ENCODE measurements at places on chromosomes 1 and 21.
A peak's percentile ranks its signal among the peaks of the same experiment; 100 is the strongest.

- DNase-seq: peak; percentile 81
Measured at GRCh38 chr1:9867408-9868243, 42.4 kb downstream of the CTNNBIP1 start.

- DNase-seq: peak; percentile 62
Measured at GRCh38 chr1:205849619-205850355, at the start of gene PM20D1. Gene PM20D1, minus strand, starts transcription at chr1:205850132. Its CDS starts 60 bp downstream, at chr1:205850072.

DNA sequence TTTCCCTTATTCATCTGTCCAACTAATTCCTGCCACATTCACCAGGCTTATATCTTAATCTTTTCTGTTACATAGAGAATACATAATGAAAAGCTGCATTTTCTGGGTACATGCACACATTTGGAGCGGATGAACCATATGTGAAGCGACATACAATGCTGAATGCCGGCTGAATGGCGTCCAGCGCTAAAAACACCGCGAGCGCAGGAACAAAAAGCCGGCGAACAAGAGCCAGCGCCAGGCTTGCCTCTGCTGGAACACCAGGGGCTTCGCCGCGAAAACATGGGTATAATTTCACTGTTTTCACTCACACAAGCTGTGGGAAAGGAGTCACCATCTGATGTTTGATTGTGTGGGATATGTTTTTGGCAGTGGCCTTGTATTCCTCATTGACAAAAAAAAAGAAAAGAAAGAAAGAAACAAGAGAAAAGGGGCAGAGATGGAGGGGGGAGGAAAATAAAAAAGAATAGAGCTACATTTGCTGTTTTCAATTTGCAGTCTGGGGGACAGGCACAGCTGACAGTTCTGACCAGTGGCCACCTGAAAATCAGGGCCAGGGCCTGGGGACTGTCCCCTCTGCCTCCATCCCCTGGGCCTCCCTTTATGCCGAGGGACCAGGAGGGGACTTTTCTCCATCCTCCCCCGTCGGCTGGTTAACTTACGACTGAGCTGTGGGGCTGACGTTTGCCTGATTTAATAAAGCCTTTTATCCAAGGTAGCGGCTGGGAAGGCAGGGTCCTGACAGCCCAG, 70.2 kb upstream of the OLIG2 start:
- no peak for DNase-seq

GRCh38 chr1:155081472-155082300, 3.0 kb downstream of the EFNA3 start:
- DNase-seq: peak; percentile 22

DNA sequence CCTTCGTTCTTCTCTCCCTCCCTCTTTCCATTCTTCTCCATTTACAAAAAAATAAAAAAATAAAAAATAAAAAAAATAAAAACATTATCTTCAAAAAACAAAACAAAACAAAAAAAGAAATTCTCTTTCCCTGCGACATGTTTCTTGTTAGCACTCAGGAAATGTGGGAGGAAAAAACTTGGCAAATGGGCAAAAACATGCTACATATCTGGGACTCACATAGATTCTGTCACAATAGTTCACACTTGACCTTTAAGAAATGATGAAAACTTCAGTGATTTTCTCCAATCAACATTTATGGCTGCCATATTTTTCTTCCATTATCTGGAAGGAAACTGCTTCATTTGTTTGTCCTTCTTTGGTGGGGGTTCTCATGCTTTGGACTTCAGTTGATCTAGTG, 109.3 kb downstream of the PRKAB2 start:
- no peak for DNase-seq

DNA sequence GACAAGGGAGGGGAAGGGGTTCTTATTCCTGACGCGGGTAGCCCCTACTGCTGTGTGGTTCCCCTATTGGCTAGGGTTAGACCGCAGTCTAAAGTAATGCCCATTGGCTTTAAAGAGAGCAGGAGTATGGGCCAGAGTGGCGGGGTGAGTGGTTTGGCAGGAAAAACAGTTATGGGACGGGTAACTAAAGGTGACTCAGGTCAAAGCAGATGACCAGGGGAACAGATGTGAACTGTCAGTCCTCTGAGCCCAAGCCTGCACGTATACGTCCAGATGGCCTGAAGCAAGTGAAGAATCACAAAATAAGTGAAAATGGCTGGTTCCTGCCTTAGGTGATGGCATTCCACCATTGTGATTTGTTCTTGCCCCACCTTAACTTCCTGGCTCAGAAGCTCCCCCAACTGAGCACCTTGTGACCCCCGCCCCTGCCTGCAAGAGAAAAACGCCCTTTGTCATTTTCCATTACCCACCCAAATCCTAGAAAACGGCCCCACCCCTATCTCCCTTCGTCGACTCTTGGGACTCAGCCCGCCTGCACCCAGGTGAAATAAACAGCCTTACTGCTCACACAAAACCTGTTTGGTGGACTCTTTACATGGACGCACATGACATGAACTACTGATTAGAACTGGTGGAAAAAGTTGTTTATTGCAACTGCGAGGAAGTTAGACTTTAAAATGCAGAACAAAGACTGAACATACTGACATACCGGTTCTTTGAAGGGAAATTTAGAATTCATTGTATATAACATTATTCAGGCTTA, 758 bp upstream of the ATAD3B start:
- no peak for DNase-seq
